Urinary bladder (tissue), 4 donors: ENCODE measurements at places on chromosomes 5 and 9.

DNA sequence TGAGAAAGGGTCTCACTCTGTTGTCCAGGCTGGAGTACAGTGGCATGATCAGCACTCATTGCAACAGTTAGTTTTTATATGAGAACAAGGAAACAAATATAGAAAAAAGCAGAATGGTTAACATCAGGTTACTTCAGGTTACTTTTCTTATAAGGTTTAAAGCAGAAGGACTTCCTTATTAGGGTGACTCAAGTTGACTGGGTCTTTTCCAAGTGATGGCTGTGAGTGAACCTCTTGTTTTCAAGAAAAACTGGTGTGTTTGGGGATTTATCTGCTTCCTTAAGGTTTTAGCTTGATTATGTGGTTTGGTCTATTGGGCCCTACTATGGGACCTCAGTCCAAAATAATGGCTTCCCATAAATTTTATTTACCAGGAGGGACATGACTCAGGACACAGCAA lies 99.2 kb downstream of the ARRDC3 start:
- no peak for DNase-seq

DNA sequence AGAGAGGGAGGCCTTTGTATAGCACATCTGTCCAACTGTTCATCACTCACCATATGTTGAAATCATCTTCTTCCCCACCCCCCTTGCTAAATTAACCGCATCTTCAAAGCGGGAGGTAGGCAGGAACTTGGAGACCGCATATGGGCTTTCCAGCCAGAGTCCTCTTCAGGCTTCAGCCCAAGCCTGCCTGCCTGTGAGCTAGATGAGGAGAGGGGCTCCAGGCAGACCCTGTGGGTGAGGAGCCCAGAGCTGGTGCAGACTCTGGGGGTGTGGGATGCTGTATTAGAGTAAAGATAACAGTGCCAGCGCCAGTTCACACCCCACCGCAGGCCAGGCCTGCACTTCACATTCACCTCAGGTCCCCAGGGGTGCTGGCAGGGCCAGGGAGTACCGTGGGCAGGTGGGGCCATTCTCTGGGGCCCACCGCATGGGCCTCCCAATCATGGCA lies 16.2 kb downstream of the PRRC2B start:
- DNase-seq = no peak

DNA sequence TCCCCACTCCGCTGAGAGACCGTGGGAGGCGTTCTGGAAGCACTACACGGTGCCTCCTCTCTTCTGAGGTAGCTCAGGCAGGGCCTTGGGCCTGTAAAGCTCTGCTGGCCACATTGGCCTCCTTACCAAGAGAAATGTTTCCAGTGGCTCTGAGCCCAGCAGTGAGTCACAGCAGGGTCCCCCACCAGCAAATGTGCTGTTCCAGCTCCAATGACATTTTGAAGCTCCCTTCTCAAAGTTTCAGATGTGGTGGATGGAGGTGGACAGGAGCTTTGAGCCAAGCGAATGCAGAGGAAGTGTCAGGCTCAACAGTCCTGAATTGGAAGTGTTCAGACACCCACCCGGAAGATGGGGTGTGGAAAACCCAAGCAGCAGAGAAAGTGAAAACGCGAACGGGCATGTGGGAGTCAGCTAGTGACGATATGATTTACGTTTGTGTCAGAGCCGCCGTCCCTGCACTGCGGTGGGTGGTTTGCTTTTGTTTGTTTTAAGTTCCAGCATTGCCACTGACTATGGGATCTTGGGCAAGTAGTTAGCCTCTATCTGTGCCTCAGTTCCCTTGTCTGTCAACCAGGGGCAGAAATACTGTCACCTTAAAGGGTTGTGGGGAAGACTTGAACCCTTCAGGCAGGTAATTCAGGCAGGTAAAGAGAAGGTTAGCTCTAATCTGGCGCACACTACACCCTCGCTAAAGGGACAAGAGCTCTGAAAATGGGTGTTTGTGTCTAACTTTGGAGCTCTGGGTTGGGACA lies 38.2 kb downstream of the C5orf15 start:
- no peak for DNase-seq

DNA sequence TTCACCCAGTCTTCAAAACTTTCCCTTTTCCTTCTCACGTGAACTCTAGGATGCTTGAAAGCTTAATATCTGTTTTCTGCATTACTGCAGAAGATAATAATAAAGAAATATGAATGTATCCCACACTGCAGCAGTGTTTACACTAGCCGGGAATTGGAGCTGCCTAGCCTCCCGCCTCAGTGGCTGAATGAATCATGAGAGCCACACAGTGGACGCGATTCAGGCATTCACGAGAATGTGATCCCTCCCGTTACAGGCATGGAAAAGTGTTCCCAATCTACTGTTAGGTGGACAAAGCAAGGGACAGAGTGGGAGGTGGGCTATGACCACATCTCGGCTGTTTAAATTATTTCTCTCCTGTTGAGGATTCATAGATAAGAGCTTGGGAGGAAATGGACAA lies 69.4 kb upstream of the CTSL start:
- DNase-seq = no peak

DNA sequence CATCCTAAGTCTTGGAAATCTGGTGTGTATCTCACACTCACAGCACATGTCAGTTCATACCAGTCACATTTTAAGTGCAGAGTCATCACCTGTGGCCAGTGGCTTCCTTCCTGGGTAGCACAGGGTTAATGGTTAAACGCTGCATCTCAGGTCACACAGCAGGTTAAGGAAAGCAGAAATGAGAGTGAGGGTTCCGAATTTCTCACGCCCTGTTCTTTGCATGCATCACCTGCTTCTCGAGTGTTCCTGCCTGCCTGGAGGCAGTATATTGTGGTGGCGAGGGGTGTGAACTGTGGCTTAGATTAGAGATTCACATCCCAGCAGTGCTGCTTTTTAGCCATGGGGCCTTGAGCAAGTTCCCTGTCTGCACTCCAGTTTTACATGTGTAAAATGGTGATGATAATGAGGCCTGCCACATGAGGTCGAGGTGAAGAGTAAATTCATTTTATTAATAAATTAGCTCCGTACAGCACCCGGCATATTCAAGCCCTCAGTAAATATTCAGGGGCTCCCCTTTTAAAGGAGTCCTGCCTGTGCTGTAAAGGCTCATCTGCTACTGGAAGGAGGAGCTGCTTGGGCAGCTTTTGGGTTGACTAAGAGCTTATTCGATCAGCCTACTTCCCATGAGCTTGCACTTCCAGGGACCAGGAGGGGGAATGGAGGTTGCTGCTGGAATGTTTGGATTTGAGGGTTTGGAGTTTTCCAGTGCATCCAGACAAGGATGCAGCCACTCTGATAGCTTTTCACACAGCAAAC lies 61.1 kb upstream of the SAP30L start:
- DNase-seq = no peak

DNA sequence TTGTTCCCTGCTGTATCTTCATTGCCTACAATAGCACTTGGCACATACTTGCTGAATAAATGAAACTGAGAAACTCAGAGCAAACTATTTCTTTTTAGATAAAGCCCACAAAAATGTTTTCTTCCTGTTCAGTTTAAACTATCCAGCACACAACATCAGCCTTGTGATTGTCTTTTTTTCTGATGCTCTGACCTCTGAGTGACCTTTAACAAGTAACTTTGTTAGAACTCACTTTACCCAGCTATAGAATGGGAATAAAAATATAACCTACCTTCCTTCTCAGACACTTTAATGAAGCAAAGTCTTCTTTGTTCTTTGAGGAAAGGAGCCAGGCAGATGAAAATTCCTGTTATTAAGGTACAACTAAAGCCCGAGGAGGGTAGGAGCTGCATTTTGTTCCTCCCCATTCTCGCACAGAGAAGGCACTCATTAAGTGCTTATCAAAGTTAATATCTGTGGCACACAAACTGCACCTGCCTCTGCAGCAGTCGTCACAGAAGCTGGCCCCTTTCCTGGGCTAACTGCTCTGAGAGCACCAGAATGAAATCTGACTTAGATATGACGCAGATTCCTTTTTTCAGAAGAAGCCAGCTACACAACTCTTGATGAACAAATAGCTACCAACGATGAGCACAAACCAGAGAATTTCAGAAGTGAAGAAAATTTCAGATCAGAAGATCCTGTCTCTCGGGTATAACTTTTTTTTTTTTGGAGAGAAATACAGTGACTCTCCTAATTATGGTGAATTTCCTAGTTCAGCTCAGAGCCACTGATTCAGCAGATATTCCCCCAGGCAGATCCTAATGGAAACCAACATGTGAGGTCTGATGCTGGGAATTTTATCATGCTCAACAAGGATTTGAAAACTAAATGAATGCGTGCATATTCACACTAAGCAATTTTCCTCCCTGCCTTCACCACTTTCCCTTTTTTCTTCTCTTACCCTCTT lies 31.0 kb upstream of the NR3C1 start:
- no peak for DNase-seq

- DNase-seq = no peak
These were observed 236.5 kb downstream of the PBX3 start for GRCh38 chr9:125983681-125984080.

DNA sequence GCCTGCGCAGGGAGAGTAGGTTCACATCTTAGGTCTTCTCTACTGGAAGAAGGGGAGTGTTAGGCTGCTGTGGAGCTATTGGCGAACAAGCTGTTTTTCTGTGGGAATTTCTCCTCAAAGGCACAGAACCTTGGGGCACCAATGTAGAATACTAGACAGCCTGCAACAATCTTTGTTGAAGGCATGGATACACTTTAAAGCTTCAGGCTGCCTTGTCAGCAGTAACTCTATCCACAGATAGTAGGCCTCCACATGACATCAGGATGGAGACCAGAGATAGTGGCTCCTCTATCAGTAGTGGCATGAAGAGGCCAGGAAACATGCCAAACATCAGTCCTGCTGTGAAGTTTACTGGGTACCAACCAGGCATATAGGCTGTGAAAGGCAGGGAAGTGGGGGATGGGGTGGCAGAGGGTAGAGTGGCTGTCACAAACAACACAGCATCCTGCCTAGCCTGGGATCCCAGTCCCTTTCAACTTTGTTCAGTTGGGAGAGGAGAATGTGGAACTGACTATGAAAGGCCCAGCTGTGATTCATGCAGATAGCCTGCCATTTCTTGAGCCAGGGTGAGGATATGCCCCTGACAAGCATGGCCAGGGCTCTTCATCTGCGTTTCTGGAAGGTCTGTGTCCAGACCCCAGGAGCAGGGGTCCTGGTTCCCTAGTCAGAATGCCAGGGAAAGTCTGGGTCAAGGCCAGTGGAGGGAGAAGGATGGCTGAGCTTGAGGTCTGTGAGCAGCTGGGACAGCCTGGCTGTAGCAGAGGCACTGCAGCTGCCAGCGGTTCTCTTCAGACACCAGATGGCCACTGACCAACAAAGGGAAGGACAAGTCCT lies 1.0 kb upstream of the HK3 start:
- no peak for DNase-seq

- DNase-seq = no peak
These were observed 3.1 kb downstream of the FGD3 start for GRCh38 chr9:92950359-92950955.

DNA sequence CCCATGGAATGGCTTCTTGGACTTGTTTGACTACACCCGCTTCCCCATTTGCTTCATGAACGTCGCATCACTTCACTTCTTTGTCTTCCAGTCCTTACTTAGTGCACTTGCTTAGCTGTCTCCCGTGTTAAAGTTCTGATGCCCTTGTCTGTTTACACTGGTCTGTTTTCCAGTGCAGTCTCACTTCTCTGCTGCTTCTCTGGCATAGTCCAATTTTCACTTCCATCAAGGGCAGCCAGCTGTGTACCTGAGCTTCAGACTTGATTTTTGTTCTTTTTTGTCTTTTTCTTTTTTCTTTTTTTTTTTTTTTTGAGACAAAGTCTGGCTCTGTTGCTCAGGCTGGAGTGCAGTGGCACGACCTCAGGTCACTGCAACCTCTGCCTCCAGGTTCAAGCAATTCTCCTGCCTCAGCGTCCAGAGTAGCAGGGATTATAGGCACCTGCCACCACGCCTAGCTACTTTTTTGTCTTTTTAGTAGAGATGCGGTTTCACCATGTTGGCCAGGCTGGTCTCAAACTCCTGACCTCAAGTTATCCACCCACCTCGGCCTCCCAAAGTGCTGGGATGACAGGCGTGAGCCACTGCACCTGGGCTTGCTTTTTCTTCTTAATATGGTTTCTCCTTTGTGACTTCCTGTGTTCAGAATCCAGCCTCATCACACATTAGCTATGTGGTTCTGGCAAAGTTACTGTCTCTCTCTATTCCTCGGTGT lies 75.4 kb downstream of the LRRC70 start:
- no peak for DNase-seq

DNA sequence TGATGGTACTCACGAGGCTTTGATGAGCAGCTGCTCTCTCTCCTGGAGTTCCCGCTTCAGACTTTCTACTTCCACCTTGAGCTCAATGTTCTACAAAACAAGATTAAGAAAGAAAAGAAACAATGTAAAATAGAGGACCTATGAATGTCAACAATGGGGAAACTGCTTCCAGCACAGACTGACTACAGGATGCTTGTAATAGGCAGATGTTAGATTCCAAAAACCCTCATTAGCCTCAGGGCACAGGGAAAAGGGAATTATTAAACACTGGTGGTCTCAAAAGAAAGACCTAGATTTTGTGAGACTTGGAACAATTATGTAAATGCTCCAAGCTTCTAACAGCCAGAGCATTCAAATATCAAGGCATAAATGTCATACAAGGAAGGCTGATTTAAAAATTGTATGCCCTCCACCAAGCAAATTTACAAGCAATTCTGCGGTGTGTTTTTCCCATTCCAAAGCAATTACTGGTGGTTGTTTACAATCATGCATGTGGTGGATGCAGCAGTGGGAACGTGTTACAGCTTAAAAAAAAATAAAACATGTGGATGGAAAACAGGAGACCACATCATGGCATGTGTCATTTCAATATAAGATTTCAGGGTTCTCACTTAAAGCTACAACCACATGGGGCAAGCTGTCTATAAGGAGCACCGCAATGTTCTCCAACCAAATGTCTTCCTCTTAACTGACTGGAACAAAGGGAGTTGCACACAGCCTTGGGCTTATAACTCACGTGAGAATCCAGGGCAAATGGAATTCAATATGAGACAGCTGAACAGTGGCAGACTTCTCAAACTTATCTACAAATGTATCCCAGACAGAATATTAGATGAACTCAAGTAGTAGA lies 34.0 kb downstream of the CDK5RAP2 start:
- DNase-seq = no peak

DNA sequence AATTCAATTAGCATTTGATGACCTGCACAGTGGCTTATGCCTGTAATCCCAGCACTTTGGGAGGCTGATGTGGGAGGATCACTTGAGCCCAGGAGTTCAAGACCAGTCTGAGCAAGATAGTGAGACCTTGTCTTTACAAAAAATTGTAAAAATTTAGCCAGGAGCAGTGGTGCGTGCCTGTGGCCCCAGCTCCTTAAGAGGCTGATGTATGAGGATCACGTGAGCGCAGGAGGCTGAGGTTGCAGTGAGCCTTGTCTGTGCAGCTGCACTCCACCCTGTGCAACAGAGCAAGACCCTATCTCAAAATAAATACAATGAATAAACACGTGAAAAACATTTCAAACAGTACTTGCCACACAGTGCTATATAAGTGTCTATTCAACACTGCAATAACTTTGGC lies 4.2 kb downstream of the ABCA1 start:
- DNase-seq = no peak
